ENCODE measurements at places on chromosomes 2 and 18.
A peak's percentile ranks its signal among the peaks of the same experiment; 100 is the strongest.

- no peak for DNase-seq
These were observed 52.2 kb downstream of the VAPA start for GRCh38 chr18:9965711-9966624.

GRCh38 chr2:134647607-134648256 is 71.1 kb downstream of the TMEM163 start:
- DNase-seq, result no peak

DNA sequence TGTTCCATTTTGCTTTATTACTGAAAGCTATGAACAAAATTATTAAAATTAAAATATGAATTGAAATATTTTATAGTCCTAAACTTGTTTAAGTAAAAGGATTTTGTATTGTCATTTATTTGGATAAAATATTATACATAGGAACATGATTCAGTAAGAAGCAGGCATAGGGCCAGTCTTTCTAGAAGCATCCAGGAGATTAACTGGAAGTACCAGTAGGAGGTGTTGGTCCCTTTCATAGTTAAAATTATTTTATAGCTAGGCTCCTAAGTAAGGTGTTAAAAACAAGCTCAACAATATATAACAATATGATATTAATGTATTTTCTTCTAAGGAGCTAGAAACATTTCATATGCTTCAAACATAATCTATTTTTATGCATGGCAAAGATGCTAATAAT is 43.7 kb downstream of the FIGN start:
- DNase-seq, result no peak

GRCh38 chr2:43057026-43057741 is 169.2 kb downstream of the ZFP36L2 start:
- no peak for DNase-seq

GRCh38 chr2:120669121-120669952 is 66.3 kb upstream of the GLI2 start:
- DNase-seq, result peak; percentile 19

- DNase-seq, result no peak
These were observed 8.8 kb downstream of the ITSN2 start for GRCh38 chr2:24351627-24351938.

GRCh38 chr2:210548878-210549384 is 7.5 kb upstream of the CPS1 start:
- DNase-seq, result no peak

- DNase-seq, result no peak
These were observed 235.0 kb downstream of the LOXHD1 start for GRCh38 chr18:46421973-46422551.

GRCh38 chr18:66727991-66728390 is 124.1 kb upstream of the CDH19 start:
- DNase-seq, result no peak

- DNase-seq, result peak; percentile 36
These were observed 179.6 kb downstream of the ZBTB7C start for GRCh38 chr18:48229552-48229981.

DNA sequence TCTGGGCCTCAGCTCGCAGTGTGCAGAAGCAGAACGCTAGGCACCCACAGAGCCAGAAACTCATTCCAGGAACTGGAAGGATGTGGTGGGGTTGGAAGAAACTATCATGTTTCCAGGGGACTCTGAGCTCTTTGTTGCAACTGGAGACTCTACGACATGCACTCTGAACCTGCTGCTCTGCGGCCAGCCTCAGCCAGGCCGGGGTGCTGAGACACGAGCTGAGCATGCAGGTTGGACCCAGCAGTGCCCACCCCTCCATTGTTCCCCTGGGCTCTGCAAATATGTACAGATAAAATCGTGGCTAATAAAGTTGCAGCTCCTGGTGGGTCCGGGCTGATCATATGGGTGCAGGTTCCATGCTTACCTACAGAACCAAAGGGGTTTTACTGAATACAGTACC is 37.6 kb upstream of the ARL4C start:
- no peak for DNase-seq

DNA sequence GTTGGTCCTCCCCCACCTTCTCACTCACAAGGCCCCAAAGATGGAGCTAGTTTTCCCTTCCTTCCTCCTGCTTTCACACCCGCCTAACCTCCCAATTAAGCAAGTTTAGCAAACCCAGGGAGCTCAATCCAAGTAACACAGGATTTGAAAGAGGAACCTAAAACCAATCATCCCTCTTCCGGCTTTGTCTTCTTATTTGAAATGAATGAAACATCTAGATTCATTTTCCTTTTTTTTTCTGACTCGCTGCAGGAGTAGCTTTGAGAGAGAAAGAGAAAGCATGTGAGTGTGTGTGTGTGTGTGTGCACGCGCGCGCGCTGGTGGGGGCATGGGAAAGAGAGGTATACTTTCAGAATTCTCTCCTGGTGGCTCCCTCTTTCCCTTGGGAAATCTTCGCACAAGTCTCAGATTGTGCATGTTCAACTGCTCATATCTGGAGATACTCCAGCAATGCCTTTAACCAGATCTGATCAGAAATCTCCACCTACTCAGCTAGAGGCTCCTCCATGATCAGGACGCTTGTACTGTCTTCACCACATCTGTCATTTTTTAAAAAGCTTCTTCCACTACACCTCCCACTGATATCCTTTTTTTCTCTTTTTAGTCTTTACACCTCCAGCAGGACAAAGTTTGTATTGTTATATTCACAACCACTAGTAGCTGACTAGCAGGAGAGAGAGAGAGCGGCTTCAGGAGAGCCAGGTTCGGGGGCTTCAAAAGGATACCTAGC is 1.7 kb downstream of the SLC8A1 start:
- no peak for DNase-seq

DNA sequence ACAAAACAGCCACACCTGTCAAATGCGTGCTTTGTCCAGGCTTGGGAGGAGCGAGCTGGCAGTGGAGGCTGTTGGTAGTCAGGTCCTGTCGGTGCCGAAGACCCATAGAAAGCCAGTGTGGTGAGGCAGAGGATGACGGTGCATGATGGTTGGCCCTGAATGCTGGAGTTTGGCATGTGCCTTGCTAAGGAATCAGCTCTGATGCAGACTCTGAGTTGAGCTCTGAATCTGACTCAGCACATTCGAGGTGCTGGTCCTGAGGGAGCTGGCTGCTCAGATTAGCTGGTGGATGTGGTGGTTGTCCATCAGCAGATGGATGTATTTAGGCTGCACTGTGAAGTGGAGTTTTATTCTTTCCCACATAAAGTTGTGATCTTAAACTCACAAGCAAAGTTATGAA is 111.3 kb downstream of the ARHGEF4 start:
- DNase-seq, result no peak

GRCh38 chr18:35122586-35123224 is 81.5 kb downstream of the MAPRE2 start:
- no peak for DNase-seq

DNA sequence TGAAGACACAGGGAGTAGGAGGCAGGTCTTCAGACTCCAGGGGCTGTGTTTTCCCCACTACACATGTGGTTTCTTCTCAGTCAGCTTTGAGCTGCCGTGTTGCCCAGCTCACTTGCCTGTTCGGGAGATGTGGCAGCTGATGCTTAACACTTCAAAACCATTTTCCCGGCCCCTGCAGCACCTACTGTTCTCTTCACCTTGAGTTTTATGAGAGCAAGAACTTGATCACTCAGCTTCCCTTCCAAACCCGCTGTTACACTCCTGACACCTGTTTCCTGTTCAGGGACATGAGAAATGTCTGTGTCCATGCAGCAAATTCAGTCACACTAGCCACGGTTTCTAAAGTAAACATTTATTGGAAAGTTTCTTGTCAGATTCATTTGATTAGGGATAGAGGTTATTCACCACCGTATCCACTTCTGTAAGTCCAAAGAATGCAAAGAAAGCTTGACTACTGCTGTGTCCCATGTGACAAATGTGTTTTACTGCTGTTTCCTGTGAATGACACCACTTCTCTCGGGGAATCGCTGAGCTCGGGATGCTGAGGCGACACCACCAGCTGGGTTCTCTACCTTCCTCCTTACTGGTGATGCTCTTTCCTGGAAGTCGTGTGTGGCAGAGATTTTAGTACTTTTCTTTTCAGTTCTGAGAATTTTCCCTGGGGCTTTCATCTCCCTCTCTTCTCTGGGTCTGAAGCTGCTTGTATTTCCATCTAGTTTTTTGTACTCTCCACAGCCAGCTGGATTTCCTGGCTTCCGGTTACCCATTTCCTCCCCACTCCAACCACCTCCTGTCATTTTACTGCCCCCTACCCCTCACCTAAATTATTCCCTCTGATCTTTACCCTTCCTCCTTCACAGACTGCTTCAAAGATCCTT is 91.7 kb downstream of the KLF7 start:
- no peak for DNase-seq

- no peak for DNase-seq
These were observed 72.1 kb upstream of the ARL5A start for GRCh38 chr2:151900331-151900730.

DNA sequence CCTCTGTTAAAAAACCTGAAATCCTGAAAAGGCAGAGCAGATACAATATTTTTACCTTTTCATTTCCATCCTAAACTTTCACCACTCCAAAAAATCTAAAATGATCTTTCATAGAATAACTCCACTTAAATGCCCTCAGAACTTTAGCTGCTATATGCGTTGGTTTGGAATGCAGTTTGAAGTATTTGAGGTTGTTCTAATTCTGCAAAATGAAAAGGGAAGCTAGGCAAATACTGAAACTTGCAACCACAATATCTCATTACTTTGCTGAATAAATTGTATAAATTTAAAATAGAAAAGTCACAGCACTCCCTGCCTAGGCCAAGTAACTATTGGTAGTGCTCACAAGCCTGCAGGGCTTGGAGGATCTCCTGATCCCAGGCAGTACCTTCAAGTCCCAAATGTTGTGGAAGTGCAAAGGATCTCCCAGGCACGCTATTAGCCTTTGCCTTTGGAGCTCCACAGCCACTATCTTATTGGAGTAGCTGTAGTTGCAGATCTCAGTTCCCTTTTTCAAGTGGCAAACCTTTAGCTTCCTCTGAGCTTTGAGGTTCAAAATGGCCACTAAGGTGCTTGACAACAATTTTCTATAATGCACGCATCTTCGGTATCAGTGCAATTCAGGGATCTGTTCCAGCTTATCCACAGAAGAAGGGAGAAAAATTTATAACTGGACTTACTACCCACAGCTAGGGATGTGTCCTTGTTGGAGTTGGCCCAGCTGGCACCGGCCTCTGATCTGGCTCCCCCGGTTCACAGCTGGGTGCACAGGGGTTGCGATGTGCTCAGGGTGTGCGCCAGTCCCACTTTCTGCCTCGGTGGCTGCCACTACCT is 43.4 kb upstream of the ANKRD62 start:
- no peak for DNase-seq

DNA sequence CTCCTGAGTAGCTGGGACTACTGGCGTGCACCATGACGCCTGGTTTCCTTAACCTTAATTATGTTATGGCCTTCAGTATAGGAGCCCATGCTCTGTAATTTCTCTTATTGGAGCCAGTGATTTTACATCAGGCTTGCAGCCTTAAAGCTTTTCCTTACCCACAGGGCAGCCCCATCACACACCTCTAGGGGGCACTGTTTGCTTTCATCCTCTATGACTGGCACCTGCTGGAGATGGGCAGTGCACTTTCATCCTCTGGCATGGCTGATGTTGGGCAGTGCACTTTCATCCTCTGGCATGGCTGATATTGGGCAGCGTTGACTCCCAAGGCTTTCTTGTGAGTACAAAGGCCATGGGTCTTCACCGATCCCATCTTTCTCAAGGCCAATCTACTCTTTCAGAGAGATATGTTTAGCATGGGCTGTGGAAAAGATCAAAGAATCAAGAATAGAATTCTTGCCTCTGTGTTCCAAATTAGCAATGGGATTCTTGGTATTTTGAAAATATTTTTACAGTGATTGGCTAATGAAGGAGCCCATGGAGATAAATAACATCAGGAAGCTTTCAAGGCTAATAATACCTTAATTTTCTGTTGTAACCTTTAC is 80.7 kb upstream of the MEX3C start:
- DNase-seq, result peak; percentile 72

GRCh38 chr2:84741182-84741822 is 139.6 kb downstream of the TRABD2A start:
- peak; percentile 29 for DNase-seq

- DNase-seq, result no peak
These were observed 506.7 kb downstream of the CMPK2 start for GRCh38 chr2:6358985-6359384.

- DNase-seq, result peak; percentile 14
These were observed 157.5 kb upstream of the LMAN1 start for GRCh38 chr18:59516356-59517155.

DNA sequence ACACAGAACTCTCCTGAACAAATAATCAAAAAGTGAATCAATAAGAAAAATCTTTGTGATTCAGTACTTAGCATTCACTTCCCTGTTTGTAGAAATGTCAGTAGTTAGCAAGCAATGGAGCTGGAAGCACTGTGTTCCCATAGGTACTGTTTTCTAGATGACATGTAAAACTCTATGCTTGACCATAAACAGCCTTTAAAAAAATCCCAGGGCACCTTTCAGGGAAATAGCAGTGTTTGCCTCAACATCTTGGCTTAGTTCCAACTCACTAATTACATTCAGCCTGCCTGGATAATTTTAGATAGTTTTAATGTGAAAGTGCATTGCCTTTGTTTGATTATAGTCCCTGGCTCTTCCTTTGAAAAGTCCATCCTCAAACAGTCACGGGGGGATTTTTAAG is 721.8 kb downstream of the ERBB4 start:
- no peak for DNase-seq

GRCh38 chr2:219877728-219878127 is 250.3 kb downstream of the SLC4A3 start:
- no peak for DNase-seq

GRCh38 chr2:10499911-10500521 is 51.9 kb upstream of the ODC1 start:
- DNase-seq, result no peak

GRCh38 chr2:120436885-120437603 is 91.1 kb downstream of the INHBB start:
- peak; percentile 76 for DNase-seq

GRCh38 chr2:109647636-109648035 is 33.5 kb downstream of the SOWAHC start:
- DNase-seq, result no peak

DNA sequence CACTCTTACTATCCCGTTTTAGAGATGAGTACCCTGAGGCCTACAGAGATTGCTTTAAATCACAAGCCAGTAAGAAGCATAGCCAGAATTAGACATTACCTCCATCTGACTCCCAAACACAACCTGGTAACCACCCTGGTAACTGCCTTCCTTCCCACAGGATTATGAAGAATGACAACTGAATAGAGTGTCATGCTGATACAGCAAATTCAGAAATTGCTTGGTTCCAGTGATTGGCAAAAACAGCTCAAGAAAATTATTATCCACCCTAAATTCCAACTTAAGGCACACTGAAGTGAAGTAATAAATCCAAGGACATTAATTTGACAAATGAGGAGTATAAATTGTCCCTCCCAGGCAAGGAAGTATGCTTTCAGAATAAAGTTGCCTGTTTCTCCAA is 195.8 kb upstream of the RBMS1 start:
- no peak for DNase-seq
